ENCODE measurements at places on chromosomes 6 and 20.

- no peak for DNase-seq
Observed at GRCh38 chr20:41004531-41005360, 23.9 kb upstream of the TOP1 start.

DNA sequence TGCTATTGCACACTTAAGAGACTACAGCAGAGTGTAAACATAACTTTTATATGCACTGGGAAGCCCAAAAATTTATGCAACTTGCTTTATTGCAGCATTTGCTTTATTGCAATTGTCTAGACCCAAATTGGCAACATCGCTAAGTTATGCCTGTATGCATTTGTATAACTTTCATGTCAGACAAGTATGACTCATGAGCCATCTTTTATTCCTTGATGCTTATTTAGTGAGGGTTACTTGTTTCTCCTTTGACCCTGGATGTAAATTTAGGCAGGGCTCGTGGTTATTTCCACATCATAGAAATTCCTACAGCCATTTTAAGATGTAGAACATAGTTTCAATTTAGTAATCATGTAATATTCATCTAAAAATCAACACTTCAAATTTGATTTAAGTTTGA is 130.3 kb upstream of the LY86 start:
- DNase-seq = no peak

DNA sequence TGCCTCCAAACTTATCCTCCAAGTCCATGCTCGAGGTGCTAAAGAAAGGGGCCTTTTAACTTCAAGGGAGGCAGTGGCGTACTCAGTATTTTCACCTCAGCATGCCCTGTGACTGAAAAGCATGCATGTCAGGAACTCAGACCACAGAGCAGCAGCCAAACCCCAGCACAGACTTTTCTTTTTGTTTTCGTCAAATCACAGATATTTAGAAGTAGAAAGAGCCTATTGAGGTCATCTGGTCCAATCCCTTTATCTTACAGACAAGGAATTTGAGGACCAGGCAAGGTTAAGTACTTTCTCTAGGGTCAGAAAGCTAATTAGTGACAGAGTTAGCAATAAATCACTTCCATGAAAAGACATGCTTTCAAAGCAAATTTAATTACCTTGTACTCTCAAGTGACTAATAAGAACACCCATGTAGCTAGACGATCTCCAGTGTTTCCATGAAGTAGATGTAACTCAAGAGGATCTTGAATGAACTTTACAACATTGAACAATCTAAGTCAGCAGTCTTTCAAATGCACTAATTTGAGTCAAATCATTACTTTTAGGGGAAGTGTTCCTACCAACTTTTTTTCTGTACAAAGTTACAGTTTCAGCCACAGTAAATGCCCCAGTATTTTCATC is 35.9 kb downstream of the MOXD1 start:
- no peak for DNase-seq

DNA sequence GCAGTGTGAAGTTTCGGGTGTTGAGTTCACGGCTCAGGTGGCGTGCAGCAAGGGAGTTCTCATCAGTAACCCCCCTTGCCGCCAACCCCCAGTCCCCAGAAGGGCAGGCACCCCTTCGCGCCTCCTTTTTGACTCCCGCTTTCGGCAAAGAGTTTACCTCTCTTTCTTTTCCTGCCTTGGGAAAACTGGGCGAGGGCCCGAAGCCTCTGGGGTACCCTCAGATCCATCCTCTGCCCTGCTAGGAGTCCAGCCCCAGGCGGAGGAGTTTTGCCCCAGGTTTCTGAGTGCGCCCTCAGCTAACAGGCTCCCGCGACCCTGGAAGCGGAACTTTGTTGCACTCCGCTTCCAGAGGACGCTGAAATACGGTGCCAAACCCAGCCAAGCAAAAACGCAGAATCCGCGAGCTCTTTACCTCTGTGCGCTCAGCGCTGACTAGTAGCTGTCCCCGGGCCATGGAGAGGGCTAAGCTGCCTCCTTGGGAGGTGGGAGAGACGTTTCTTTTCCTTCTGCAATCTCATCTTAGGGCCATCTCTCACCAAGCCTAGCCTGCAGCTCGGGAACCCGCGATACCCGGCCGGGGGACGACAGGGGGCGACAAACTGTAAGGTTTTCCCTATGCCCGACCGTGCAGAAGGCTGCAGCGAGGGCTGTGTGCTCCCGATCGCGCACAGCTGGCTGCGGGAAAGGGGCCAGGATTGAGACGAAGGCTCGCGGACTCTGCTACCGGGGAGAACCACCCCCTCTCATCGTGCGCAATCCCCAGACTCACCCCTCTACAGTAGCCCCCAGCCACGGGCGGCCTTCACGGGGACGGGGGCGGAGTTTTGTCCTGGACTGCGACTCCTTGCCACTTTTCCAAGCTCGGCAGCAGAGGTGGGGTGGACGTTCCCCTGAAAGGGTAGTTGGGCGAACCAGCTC is 2.7 kb upstream of the PAX1 start:
- DNase-seq = peak; percentile 77

GRCh38 chr6:21634582-21634981 is 41.0 kb downstream of the SOX4 start:
- DNase-seq = no peak

DNA sequence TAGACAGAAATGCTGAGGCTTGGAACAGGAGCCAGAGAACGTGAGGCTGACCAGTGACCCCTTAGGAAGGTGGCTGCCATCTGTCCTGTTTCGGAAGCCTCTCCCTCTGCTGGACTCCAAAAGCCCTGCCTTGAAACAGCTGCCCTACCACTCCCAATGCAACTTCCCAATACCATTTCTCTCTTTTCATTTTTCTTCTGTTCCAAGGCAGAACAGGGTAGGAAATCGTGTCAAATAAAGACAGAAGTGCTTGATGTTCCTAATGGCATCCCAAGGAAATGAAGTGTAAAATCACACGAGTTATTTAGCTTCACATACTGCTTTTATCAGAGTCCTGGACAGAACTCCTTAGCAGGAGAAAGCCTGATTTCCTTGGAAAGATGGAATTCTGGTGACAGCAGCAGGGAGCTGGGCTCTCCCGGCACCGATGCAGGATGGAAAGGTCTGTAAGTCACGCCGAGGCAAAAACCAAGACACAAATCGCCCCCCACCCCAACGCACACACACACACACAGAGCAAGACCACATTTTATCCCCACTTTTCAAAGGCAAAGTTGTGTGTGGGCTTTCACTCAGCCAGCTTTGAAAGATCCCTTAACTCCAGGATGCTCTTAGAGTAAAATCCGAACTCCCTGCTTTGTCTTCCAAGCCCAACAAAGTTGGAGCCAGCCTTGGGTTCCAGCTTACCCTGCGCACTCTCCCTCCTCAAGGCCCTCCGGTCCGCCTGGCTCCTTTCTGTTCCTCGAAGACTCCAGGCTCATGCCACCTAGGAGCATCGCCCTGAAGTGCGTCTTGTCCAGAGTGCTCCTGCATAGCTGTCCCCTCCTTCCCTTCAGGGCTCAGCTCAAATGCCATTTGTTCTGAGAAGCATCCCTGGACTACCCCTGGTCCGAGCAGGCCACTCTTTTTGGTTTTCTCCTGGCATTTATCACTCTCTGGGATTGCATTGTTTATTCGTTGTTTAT is 11.6 kb upstream of the STX16 start:
- DNase-seq = no peak

DNA sequence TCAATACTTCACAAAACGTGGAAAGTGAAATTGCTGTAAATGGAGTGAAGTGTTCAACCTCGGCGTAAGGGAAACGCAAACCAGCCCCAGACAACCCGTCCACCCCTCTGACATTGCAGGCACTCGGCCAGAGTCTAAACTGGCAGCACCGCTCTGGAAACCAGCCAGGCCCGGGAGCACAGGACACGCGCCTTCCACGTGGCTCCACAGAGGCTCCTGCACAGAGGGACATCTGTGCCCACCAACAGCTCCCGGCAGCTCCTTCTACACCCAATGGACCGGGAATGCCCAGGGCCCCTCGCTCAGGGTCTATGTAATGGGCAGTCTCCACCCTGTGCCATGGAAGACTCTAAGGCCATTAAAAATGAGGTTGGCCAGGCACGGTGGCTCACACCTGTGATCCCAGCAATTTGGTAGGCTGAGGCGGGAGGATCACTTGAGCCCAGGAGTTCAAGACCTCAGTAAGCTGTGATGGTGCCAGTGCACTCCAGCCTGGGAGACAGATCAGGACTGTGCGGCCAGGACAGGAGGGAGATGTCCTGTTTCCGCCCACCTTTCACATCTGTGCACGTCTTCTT is 3.4 kb upstream of the HELZ2 start:
- peak; percentile 63 for DNase-seq

- no peak for DNase-seq
Observed at GRCh38 chr20:33770005-33770404, 38.2 kb downstream of the ZNF341 start.

Measured in COR-L47 (cell line).